ENCODE measurements at places on chromosomes 4 and X.
A peak's percentile ranks its signal among the peaks of the same experiment; 100 is the strongest.

- peak; percentile 77 for DNase-seq
Observed at GRCh38 chrX:130916636-130917422, 13.8 kb upstream of the ENOX2 start.

- DNase-seq: no peak
Observed at GRCh38 chr4:7811536-7812191, 128.0 kb downstream of the AFAP1 start.

DNA sequence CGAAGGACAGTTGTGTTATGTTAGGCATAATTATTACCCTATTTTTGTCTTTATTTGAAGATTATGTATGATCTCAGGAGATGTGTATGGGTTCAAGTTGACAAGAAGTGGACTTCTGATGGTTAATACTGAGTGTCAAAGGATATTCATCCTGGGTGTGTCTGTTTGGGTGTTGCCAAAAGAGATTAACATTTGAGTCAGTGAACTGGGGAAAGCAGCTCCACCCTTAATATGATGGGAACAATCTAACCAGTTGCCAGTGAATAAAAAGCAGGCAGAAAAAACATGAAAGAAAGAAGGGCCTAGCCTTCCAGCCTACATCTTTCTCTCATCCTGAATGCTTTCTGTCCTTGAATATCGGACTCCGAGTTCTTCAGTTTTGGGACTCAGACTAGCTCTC is 332.6 kb downstream of the DTHD1 start:
- DNase-seq: no peak

DNA sequence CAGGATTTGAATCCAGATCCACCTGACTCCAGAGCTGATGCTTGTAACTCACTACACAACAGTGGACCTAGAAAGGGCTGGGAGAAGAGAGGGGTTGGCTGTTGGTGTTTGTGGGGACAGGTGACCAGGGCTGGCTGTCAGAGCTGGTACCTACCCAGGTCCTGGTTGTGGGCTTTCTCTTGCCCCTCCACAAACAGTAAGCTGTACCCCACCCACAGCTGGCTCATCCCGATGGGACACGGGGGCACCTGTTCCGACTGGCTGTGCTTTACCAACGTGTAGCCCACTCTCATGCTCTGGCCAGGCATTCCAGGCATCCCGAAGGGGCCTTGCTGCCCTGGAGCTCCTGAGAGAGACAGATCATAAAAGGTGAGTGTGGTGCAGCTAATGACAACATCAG is 68.7 kb downstream of the ATG4A start:
- DNase-seq: no peak

GRCh38 chr4:80578001-80578400 is 242.5 kb downstream of the CFAP299 start:
- DNase-seq: no peak

- DNase-seq: no peak
Observed at GRCh38 chr4:53007024-53007423, 144.9 kb downstream of the RASL11B start.

DNA sequence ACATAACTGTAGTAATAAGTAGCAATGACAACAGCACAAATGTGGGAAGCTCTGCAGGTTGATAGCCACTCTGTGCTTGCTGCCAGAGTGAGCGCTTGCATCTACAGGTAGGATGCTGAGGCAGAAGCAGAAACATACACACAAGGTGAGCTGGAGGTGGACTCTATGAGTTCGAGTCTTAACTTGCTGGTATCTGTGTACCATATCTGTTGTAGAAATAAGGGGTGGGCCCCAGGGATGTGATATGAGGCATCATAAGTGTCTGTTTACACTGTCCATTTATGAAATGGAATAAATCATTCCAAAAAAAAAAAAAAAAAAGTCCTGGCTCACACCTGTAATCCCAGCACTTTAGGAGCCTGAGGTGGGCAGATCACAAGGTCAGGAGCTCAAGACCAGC is 32.8 kb upstream of the EIF4E start:
- DNase-seq: no peak

- no peak for DNase-seq
Observed at GRCh38 chrX:136667446-136668168, 19.6 kb downstream of the CD40LG start.

- peak; percentile 94 for DNase-seq
Observed at GRCh38 chrX:40099055-40099958, 1.5 kb upstream of the BCOR start.

DNA sequence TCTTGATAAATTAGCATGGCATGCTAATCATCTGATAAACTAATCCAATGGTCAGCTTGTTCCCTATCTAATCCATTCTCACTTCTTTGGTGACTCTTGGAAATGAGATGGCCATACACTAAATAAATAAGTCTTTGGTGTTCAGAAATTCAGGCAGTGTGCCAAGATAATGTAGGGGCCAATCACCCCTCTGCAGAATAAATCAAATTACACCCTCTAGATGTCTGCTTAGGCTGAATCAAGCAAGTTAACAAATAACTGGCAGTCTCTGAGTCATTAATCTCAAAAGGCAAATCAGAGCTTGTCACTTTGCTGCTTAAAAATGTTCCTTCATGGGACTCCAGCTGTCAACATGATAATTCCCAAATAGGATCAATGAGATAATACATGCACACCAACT is 97.4 kb downstream of the NLGN4X start:
- DNase-seq: peak; percentile 51

- no peak for DNase-seq
Observed at GRCh38 chr4:25443851-25444250, 66.8 kb downstream of the ANAPC4 start.
